Activated T-helper 1 cell treated with anti-CD3 and anti-CD28 coated beads, Interleukin-2, amount 50 U/mL, for 16 hours (primary cell): ENCODE measurements at places on chromosomes 12 and 14.

- no peak for DNase-seq
These were observed 158.3 kb downstream of the KIF26A start for GRCh38 chr14:104296388-104297312.

DNA sequence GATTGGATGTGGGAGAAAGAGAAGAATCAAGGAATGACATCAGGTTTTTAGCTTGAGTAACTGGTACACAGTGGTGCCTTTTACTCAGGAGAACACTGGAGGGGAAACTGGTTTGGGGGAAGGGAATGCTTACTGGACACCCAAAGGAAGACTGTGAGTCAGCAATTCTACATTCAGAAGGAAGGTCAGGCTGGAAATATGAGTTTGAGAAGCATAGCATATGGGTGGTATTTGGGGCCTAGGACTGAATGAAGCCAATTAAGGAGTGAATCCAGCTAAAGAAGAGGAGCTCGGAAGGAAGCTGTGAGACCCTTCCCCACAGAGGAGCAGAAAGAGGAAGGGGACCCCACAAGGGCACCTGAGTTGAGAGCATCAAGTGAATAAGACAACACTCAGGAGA is 35.4 kb downstream of the DMAC2L start:
- no peak for DNase-seq

GRCh38 chr14:32621585-32621984 is 292.5 kb downstream of the AKAP6 start:
- no peak for DNase-seq

DNA sequence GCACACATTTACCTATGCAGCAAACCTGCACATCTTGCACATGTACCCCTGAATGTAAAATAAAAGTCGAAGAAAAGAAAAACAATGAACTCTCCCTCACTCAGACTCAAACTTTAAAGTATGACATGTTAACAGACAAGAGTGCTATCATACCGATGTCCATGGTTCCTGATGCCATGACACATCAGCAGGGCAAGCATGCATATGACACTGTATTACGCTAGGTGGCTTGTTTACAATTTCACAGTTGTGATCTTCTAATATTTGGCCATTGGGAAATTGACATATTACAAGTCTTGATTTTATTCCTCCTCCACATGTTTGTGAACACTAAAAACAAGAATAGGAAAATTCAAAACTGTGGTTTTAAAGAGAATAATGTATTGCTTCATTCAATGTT is 126.6 kb downstream of the ADAMTS20 start:
- DNase-seq: no peak

- DNase-seq: no peak
These were observed 117.4 kb downstream of the DAD1 start for GRCh38 chr14:22471545-22472121.
